ENCODE measurements at places on chromosomes 12 and 14.

DNA sequence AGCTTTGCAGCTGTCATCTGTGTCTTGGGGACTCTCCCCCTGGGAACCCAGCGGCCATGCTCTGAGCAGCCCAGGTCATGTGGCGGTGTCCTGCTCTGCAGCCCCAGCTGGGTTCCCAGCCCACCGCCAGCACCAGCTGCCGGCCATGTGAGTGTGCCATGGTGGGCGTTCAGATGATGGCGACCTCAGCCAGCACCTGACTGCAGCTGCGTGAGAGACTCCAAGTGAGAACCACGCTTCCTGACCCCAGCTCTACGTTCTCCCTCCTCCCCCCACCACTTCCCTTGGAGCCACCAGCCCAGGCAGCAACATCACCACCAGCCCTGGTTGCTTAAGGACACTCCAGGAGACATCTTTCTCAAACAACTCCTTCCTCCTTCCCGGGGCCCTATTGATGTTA is 68.8 kb downstream of the SLC24A4 start:
- no peak for DNase-seq

GRCh38 chr12:10408842-10409241 is 715 bp downstream of the KLRC4 start:
- DNase-seq: no peak

DNA sequence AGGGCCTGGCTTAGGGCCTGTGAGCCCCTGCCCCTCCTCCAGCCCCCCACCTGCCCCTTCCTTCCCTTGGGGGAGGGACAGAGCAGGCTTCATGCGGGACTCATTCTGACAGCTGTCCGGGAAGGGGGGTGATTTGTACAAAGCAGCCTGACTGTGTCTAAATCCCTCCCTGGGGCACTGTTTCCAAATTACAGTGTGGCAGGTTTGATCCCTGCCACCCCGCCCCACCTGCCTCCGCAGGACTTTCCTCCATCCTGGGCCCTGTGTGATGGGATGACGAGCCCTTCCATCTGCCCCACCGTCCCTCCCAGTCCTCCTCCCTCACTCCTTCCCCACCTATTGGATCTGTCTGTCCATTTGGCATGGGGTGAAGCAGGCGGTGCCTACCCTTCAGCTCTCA is 363.9 kb downstream of the BCL11B start:
- DNase-seq: no peak

- DNase-seq: no peak
Measured at GRCh38 chr14:55125403-55125802, 3.6 kb upstream of the LGALS3 start.

DNA sequence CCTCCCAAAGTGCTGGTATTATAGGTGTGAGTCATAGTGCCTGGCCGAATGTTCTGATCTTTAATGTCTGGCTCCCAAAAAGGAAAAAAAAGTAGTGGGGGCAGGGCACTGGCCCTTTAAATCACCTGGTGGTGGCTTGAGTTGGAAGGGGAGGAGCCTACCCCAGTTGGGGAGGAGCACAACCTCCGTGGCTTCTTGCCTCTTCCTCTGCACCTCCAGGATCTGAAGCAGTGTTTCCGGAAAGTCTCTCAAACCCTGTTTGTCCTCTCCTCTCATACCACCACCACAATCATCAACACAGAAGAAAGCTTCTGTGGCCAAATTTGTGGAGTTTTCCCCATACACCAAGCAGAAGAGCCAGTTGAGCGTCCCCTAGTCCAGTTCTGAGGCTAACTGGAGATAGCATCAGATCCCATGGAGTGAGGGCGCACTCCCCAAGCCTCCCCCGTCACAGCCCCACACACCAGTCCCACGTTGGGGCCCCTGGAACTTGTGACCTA is 24.3 kb upstream of the RCOR1 start:
- DNase-seq: no peak

DNA sequence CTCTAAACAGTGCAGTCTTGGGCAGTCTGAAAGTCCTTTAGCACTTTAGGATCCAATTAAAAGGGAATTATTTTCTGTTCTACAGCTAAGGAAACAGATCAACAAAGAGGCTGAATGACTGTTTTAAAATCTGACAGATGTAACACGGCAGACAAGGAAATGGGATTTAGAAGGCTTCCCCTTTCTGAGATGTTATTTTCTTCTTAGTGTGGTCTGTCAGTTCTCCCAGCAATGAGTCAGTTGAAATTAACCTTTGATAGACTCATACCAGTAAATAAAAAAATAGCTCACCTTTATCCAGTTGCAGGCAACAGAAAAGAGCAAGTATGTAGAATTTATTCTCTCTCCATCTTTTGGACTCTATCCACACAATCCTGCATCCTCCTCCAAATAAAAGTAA is 98.1 kb downstream of the NEDD1 start:
- DNase-seq: no peak

DNA sequence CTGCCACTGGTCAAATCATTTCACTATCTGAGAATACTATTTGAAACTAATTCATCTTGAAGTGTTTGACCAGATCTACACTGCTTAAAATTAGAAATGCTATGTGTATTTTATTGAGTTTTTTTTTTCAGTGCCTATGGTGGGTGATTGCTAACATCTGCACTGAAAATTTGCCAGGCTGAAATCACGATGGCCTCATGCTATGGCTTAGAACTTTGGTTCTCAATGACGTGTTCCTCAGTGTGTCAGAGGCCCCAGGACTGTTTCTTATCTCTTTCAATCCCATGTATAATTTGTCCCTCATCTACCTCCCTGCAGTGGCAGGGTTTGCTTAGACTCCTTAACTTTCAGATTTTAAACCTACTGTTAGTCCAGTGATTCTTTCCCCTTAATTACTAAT is 36.2 kb upstream of the NKX2-8 start:
- no peak for DNase-seq

- no peak for DNase-seq
Measured at GRCh38 chr14:73058922-73059673, 764 bp downstream of the RBM25 start.

DNA sequence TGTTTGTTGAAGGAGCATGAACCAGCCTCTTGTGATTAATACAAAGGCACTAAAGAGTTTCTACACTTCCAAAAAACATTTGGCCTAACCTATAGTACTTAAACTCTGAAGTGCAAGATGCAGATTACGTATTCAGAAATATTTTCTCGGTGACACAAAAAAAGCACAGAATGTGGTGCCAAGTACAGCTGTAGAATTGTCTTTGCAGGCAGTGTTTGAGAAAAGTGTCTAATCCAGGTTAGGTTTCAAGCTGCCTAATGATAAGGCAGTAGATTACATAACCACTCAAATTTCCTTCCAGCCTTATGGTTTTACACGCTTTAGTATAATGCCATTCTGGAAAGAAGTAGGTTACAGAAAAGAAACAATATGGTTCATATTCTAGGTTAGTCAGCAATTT is 205.2 kb downstream of the KLHL28 start:
- DNase-seq: no peak

DNA sequence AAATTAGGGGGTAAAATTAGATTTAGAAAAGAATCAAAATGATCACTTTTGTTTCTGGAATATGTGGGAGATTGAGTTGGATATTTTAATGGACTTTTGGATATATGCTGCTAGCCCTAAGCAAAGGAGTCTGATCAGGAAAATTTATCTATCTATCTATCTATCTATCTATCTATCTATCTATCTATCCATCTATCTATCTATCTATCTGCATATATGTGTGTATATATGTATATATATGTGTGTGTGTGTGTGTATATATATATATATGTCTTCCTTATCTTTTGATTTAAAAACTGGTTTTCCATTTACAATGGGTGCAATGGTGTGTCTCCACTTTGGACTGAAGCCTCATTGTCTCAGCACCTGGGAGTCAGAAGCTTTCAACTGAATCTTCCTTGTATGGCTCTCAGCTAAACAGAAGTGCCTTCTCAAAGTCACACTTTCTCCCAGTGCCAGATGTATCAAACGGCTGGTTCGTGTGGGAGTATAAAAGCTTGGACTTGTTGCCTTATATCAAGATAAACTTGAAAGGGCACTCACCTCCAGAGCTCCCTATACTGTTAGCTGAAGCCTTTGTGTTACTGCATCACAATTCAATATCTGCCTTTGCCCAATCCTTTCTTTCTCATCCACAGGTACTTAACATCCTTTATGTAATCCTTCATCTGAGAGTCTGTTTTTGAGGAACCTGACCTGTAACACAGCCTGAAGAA is 31.6 kb upstream of the CD69 start:
- DNase-seq: no peak

DNA sequence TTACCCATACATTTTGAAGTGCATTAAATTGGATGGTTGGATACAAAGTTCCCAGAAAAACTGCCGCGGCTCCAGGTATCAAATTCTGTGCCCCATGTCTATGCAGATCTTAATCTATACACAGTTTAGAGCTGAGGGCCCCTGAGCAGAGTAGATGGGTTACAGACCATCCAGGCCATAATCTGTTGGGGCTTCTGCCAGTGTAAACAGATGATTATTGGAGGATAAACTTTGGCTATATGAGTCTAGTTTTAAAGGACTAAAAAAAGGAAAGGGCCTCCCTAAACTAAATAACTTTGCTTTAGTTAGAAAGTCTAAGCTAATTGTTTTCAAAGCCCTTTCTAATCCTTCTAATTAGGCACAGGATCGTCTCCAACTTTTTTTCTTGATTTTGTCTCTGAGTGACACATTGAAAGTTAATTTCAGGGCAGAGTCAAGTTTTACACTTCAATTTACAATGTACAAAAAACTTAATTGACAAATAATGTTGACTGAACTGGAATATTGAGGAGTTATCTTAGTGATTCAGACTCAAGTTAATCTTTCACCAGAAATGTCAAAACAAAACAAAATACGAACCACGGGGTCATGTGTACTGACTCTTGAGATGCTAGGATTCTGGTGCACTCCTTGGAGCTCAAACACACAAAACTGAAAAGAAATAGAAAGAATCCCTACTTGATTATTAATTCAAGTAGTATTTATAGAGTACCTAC is 133.9 kb upstream of the SCAF11 start:
- DNase-seq: no peak

- DNase-seq: no peak
Measured at GRCh38 chr12:82357340-82357739, 847 bp downstream of the CCDC59 start.

DNA sequence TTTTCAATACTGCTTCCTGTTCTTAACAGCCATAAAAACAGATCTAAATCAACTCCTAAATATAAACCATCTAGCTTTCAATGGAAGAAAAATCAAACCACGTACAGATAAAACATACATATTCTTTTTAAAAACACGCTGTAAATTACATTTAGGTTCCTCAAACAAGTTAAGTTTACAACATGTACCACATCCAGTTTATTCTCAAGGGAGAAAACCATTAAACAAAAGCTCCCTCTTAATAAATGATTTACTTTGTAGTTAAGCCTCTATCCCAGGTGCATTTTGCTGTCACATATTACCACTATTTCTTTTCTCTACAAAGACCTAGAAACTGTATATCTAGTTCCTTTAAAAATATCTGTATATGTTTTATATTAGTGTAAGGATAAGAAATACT is 3.1 kb downstream of the NUMB start:
- no peak for DNase-seq

- DNase-seq: no peak
Measured at GRCh38 chr14:104874110-104874531, 9.1 kb downstream of the CEP170B start.

- no peak for DNase-seq
Measured at GRCh38 chr14:23933108-23933741, 20.3 kb upstream of the DHRS4 start.

DNA sequence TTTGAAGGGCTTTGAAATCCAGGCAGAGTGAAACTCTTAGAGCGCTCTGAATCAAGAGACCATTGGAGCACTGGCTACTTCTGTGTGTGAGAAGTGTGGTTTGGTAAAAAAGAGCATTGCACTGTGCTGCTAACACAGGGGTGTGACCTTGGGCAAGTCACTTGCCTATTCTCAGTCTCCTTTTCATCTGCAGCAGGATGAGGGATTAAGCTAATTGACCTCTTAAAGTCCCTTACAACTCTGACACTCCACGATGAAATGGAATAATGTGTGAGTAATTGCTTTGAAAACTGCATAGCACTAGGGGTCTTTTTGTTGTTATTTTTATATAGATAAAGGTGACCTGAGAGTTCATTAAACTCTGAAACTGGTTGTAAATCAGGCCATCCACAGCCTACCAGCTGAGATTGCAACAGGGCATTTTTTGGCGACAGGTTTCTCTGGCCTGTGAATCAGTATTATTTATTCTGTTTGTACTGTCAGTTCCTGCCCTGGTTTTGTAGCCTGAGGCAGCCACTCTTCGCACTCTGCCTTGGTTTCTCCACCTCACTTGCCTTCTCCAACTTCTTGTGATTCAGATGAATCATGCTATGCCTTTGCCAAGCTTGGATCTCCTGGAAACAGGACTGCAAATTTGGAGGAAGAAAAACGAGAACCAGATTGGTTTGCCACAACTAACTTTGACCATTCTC is 159.9 kb upstream of the PARP11 start:
- DNase-seq: no peak

DNA sequence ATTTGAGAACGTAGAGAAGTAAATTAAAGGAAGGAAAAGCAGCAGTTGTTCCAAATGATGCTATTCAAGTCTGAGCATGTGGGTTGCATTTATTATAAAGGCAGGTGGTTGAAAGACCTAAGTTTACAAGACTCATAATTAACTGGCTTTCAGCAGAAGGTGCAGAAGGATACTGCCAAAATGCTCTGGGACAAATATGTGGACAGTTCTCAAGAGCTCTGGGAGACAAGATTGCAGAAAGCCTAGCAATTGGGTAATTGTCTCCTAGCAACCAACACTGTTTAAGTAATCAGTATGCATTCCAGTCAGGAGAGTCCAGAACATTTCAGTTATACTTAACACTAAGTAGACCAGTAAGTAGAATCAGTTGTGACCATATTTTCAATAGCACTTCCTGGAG is 131.5 kb downstream of the GPR135 start:
- DNase-seq: no peak

DNA sequence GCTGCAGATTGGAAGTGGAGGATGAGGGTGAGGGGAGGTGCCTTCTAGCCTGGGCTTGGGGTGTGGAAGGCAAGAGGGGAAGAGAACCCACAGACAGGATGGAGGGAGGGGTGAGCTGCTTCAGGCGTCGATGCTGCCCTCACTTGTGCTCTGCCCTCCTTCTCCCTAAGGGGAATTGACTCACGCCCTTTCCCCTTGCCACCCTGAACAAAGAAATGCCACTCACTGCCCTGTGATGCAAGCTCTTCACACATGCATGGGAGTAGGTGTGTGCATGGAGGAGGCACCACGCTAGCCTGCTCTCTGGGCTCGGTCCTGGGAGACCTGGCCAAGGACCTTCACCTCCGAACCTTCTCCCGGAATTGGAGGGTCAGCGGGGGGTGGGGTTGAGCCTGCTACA is 35.7 kb upstream of the PRMT8 start:
- no peak for DNase-seq

DNA sequence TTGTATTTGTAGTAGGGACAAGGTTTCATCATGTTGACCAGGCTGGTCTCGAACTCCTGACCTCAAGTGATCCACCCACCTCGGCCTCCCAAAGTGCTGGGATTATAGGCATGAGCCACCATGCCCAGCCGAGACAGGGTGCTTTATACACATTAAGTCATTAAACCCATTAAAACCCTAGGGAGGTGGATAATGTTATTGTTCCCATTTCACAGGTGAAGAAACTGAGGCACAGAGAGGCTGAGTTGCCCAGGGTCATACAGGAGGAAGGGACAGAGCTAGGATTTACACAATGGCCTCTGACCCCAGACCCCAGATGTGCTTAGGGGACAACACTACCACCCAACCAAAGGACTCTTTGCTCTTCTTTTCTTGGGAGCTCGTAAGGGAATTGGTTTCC is 51.0 kb upstream of the RIN3 start:
- DNase-seq: no peak

All from Panc1 (cell line).